ENCODE measurements at places on chromosomes 2 and 18. TPM values are rescaled to one million over a fixed set of nuclear protein-coding genes. Genes with fewer than 3 reads are reported as not detected.
A peak's percentile ranks its signal among the peaks of the same experiment; 100 is the strongest.

SH3RF3 gene
- total RNA-seq = 9.6 TPM

GRCh38 chr18:48541026-48541746 lies 2.4 kb downstream of the CTIF start:
- H3K27me3 ChIP-seq = no peaks in the 10 kb centered on the region
- no peaks in the 10 kb centered on the region for H3K36me3 ChIP-seq
- H3K27ac ChIP-seq = peak overlapping the region; percentile 94
- peak overlapping the region; percentile 67 for H3K4me3 ChIP-seq
- DNase-seq = no peak
- H3K4me1 ChIP-seq = peaks cover 55% of the 10 kb centered on the region

DNA sequence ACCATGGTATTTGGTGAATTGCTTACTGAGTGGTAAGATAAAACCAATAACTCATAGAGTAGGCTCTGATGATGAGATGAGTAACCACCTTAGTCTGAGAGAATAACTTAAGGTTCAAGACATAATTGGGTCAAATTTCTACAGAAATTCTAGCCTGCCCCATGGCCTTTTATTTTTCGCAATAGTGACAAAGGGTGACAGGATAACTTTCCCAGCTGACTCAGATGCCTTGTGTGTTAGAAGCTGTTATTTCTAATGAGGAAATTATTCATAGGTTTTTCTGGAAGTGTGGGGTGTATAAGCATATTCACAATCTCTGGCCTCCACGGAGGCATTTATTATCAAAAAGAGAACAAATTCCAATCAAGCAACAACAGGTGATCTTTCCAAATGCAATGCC lies 159.0 kb downstream of the NUP35 start:
- no peaks in the 10 kb centered on the region for H3K36me3 ChIP-seq
- no peak overlapping the region for H3K4me3 ChIP-seq
- H3K4me1 ChIP-seq = no peaks in the 10 kb centered on the region
- no peak for DNase-seq
- no peak overlapping the region for H3K27ac ChIP-seq

DNA sequence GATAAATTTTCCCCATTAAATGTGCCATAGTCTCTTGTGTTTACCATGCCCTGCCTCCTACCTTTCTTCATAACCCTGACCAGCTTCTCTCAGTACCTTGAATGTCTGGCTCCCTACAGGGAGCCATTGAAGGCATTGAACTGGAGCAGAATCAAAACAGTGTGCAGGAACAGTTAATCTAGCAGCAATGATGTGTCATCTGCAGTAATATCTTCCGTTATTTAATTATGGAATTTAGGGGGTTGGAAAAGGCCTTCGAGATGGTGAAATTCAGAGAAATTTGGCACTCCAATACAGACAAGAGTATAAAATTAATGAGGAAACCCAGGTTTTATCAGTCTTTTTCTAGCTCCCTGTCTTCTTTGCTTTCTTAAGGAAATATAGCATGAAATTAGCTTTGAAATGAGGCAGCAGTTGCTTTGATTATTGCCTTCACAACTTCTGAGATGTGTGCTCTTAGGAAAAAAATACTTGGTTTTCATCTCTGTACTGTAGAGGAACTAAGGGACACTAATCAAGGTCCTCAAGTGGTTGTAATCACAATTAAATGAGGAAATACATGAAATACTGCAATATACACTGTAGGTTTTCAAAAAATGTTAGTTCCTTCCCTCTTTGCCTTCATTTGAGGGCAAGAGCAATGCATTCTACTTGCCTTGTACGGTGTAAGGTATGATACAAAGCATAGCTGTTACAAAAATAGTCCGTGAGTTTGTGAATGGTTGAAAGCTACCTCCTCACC lies 369.1 kb downstream of the SETBP1 start:
- H3K27ac ChIP-seq = no peak overlapping the region
- no peak for DNase-seq
- H3K36me3 ChIP-seq = no peaks in the 10 kb centered on the region
- H3K4me3 ChIP-seq = no peak overlapping the region
- H3K4me1 ChIP-seq = peaks cover 20% of the 10 kb centered on the region
- H3K27me3 ChIP-seq = no peaks in the 10 kb centered on the region

GRCh38 chr2:208799397-208799796 lies 392.8 kb downstream of the PTH2R start:
- H3K4me1 ChIP-seq = no peaks in the 10 kb centered on the region
- H3K4me3 ChIP-seq = no peak overlapping the region
- DNase-seq = no peak

RGPD3 gene
- total RNA-seq = 0.33 TPM

- no peak overlapping the region for H3K27ac ChIP-seq
- DNase-seq = peak; percentile 60
- no peaks in the 10 kb centered on the region for H3K36me3 ChIP-seq
- H3K27me3 ChIP-seq = no peaks in the 10 kb centered on the region
- no peaks in the 10 kb centered on the region for H3K4me1 ChIP-seq
Measured at GRCh38 chr18:50429207-50429948, 54.5 kb downstream of the SKA1 start.

DNA sequence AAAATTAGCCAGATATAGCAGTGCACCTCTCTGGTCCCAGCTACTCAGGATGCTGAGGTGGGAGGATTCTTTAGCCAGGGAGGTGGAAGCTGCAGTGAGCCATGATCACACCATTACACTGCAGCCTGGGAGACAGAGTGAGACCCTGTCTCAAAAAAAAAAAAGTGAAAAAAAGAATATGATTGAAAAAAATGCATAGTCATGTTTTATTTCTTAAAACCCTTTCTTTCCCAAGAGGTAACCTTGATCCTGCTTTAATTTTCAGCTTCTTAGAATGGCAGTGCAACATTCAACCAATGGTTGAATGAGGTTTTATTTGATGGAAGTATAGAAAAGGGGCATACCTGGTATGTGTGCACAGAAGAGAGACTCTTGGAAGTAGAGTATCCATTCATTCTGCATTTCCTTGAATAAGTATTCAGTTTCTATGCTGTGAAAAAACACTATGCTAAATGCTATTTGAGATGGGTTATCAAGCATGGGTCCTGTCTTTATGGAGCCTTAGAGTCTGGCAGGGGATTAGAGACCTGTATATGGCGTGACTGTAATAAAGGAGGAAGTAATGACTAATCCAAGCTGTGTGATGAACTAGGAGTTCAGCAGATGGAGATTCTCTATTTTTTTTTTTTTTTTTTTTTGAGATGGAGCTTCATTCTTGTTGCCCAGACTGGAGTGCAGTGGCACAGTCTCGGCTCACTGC lies 146.3 kb downstream of the WDSUB1 start:
- no peaks in the 10 kb centered on the region for H3K36me3 ChIP-seq
- H3K27ac ChIP-seq = no peak overlapping the region
- no peaks in the 10 kb centered on the region for H3K27me3 ChIP-seq
- no peak for DNase-seq
- no peak overlapping the region for H3K4me3 ChIP-seq
- peaks cover 45% of the 10 kb centered on the region for H3K4me1 ChIP-seq

- no peak for DNase-seq
- H3K4me3 ChIP-seq = no peak overlapping the region
- H3K36me3 ChIP-seq = no peaks in the 10 kb centered on the region
- no peaks in the 10 kb centered on the region for H3K4me1 ChIP-seq
- no peaks in the 10 kb centered on the region for H3K27me3 ChIP-seq
- H3K27ac ChIP-seq = no peak overlapping the region
Measured at GRCh38 chr18:46536215-46536874, 120.7 kb downstream of the LOXHD1 start.

GRCh38 chr18:74942319-74942910 lies 266.5 kb downstream of the PTGR3 start:
- no peaks in the 10 kb centered on the region for H3K27me3 ChIP-seq
- no peak overlapping the region for H3K4me3 ChIP-seq
- H3K4me1 ChIP-seq = no peaks in the 10 kb centered on the region
- no peak for DNase-seq
- H3K36me3 ChIP-seq = no peaks in the 10 kb centered on the region

GRCh38 chr2:174611854-174612253 lies 14.2 kb upstream of the WIPF1 start:
- H3K27ac ChIP-seq = no peak overlapping the region
- no peaks in the 10 kb centered on the region for H3K27me3 ChIP-seq
- H3K36me3 ChIP-seq = no peaks in the 10 kb centered on the region

DNA sequence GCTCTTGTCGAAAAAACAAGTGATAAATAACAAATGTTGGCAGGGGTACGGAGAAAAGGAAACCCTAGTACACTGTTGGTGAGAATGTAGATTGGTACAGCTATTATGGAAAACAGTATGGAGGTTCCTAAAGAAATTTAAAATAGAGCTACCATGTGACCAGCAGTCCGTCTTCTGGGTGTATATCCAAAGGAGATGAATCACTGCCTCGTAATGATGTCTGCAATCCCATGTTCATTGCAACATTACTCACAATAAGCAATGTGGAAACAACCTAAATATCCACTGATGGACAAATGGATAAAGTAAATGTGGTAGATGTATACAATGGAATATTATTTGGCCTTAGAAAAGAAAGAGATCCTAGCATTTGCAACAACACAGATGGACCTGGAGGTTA lies 50.6 kb downstream of the SLC16A14 start:
- H3K4me1 ChIP-seq = no peaks in the 10 kb centered on the region
- no peak overlapping the region for H3K27ac ChIP-seq
- DNase-seq = no peak
- H3K4me3 ChIP-seq = no peak overlapping the region

DUSP2 gene
- total RNA-seq = 1.1 TPM

- H3K27me3 ChIP-seq = no peaks in the 10 kb centered on the region
- peaks cover 77% of the 10 kb centered on the region for H3K36me3 ChIP-seq
- peaks cover 3% of the 10 kb centered on the region for H3K4me1 ChIP-seq
- no peak overlapping the region for H3K27ac ChIP-seq
Measured at GRCh38 chr2:231294571-231295362, 96.3 kb downstream of the ARMC9 start.

- no peaks in the 10 kb centered on the region for H3K4me1 ChIP-seq
- H3K27me3 ChIP-seq = no peaks in the 10 kb centered on the region
- H3K36me3 ChIP-seq = no peaks in the 10 kb centered on the region
- DNase-seq = no peak
Measured at GRCh38 chr2:31711737-31712136, 131.0 kb upstream of the SRD5A2 start.

GRCh38 chr2:191023235-191023679 lies 9.3 kb upstream of the STAT1 start:
- DNase-seq = no peak
- H3K4me3 ChIP-seq = no peak overlapping the region
- H3K36me3 ChIP-seq = no peaks in the 10 kb centered on the region
- H3K27ac ChIP-seq = no peak overlapping the region
- H3K27me3 ChIP-seq = no peaks in the 10 kb centered on the region
